ENCODE measurements at places on chromosomes 2 and 18.

GRCh38 chr18:74281980-74282754 lies 9.6 kb downstream of the CYB5A start:
- DNase-seq, result peak; percentile 39

- no peak for DNase-seq
These were observed 59.2 kb downstream of the CCDC141 start for GRCh38 chr2:178990533-178991241.

GRCh38 chr2:134175834-134176233 lies 78.0 kb upstream of the MGAT5 start:
- no peak for DNase-seq

DNA sequence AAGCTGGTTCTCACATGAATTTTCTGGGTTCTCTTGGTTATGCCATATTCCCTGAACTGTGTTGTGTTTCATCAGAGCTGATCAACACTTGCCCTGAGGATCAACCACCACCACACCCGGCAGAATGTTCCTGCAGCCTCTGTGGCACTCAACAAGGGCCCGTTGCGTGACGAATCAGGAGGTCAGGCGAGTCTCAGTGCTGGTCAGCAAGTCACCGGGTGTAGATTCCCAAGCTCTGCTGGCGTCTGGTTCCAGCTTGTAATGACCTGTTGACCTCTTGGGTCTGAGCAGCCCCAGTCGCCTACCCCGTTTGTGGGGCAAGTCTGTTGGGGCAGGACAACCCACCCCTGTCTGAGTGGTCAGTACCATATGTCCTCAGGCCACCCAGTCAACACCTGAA lies 46.0 kb downstream of the ADCY3 start:
- DNase-seq, result peak; percentile 72

- no peak for DNase-seq
These were observed 52.7 kb upstream of the EML4 start for GRCh38 chr2:42116195-42117181.

DNA sequence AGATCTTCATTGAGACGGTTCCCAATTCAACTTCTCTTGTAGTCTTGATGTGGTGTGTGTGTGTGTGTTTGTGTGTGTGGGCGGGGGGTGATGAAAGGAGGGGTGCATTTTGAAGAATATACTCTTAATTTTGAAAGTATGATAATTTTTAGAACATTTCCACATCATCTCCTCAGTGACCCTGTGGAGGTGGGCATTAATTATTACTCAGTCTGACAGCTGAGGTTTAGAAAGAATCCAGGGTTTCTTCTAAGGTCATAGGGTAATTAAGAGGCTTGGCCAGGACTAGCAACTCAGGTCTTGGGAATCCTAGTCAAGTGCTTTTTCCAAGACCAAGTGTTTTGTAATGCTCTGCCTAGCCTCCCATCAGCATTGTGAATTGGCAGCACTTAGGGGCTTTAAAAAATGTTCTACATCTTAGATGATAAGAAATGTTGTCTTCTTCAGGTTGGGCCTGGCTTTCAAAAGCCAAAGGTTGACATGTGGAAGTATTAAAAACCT lies 100.5 kb downstream of the SPTBN1 start:
- peak; percentile 47 for DNase-seq

- no peak for DNase-seq
These were observed 242.0 kb downstream of the HDAC4 start for GRCh38 chr2:239158641-239159475.

- DNase-seq, result no peak
These were observed 196.6 kb upstream of the COPS8 start for GRCh38 chr2:236888794-236889780.

GRCh38 chr2:136246086-136246669 lies 128.2 kb upstream of the CXCR4 start:
- peak; percentile 74 for DNase-seq

- DNase-seq, result peak; percentile 19
These were observed 147.0 kb upstream of the KLHL14 start for GRCh38 chr18:32919799-32920198.

Measured in suppressor macrophage treated with lipopolysaccharide for 4 hours (primary cell).